Subcutaneous preadipocyte (primary cell): ENCODE measurements at places on chromosomes 4 and X. TPM values are rescaled to one million over a fixed set of nuclear protein-coding genes. Genes with fewer than 3 reads are reported as not detected.

Gene ZIC3
- not detected in 2 replicates for total RNA-seq

Gene CENPVL3
- total RNA-seq, result not detected in 2 replicates

Gene ERAS
- 0.37 TPM in 1 of 2 replicates, not detected in the other for total RNA-seq

Gene RPS6KA6
- total RNA-seq, result 0.98 and 1.1 TPM in 2 replicates

Gene SPANXD
- not detected in 2 replicates for total RNA-seq

Gene MAGEA2
- not detected in 2 replicates for total RNA-seq

Gene ZNF718
- 6.1 and 6.6 TPM in 2 replicates for total RNA-seq

Gene STPG2
- total RNA-seq, result under 0.01 TPM in 1 of 2 replicates, not detected in the other

Gene SLC10A3
- 28.0 and 28.7 TPM in 2 replicates for total RNA-seq

Gene AFP
- 0.73 TPM in 1 of 2 replicates, not detected in the other for total RNA-seq
